ENCODE measurements at places on chromosomes 5 and 9.

GRCh38 chr9:134895567-134895907 is 14.9 kb downstream of the FCN2 start:
- no peak for DNase-seq

- no peak for DNase-seq
These were observed 11.1 kb downstream of the FPGS start for GRCh38 chr9:127813686-127814226.

DNA sequence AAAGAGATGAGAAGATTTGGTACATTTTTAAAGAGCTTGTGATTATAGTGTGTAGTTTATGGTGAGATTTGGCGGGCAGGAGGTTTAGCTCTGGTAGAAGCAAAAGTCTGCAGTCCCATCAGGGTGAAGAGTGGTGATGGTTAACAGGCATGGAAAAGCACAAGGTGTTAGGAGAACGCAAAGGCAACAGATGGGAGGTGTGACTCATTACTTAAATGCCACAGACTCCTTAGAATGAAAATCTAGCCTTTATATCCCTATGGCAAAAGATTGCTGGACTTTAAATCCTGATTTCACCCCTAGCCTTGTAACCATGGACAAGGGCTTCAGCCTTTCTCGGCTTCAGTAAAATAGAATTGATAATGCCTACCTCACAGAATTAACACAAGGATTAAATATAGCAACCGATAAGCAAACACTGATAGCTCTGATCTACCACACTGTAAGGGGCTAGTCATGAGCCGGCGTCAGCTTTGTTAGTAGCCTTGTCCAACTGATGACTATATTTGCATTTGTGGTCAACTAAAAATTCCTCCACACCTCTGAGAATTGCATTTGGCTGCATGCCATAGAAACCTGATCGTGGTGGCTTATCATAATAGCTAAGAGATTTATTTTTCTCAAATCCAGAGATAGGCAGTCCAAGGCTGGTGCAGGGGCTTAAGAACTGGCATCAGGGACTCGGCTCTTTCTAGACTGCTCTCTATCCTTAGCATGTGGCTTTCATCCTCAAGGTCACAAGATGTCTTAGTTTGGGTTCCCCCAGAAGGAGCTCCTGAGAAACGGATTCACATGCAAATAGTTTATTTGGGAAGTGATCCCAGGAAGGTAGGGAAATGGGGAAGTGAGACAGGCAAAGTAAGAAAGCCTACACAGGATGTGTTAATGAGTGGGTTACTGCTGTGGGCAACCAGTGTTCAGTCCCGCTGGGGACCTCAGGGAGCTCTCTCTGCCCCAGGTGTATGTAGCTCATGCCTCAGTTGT is 19.6 kb downstream of the MFAP3 start:
- DNase-seq: no peak

DNA sequence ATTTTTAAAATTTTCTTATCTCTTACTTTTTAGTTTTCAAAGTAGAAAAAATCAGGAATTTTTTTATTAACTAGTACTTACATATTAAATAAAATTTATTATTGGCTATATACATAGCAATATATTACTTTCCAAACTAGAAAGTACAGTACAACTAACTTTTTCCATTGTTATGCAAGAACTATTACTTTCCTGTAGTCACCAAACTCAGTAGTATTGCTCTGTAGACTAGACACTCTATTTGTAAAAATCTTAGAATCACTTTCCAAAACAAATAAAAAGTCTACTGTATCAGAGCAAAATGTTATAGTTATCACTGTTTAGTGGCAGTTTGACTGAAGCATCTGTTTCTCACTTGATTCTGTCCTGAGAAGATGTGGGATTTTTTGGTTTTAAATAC is 55.3 kb upstream of the MACIR start:
- no peak for DNase-seq

GRCh38 chr9:132756214-132756845 is 86.1 kb downstream of the GTF3C4 start:
- no peak for DNase-seq
